Fibroblast of skin of back (primary cell): ENCODE measurements at places on chromosomes 1 and 21.
A peak's percentile ranks its signal among the peaks of the same experiment; 100 is the strongest.

DNA sequence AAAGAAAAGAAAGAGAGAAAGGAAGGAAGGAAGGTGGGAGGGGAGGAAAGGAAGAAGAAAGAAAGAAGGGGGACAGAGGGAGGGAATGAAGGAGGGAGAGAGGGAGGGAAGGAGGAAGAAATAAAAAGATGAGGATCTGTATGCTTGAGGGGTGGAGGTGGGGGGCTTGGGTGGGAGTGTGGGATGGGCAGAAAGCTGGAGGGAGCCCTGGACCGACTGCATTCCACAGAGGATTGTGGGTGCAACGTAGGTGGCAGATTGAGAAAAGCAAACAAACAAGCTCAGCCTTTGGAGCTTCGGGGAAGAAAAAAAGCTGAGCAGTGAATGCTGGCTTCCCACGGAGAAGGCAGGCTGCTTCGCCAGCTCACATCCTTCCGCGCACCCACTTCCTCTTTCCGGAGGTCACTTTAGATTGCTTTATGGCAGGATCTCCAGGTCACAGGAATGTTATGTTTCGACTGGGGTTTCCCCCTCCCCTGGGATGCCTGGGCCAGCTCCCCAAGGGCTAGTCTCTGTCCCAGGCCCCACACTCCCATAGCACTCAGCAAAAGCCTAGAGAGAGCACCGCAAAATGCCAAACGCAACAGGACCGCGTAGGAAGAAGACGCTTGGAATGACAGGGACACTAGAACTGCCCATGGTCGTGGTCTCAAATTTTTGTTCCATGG, 20.7 kb upstream of the LGALS8 start:
- DNase-seq = peak; percentile 72

GRCh38 chr1:94540440-94541245, 916 bp downstream of the F3 start:
- no peak for DNase-seq

DNA sequence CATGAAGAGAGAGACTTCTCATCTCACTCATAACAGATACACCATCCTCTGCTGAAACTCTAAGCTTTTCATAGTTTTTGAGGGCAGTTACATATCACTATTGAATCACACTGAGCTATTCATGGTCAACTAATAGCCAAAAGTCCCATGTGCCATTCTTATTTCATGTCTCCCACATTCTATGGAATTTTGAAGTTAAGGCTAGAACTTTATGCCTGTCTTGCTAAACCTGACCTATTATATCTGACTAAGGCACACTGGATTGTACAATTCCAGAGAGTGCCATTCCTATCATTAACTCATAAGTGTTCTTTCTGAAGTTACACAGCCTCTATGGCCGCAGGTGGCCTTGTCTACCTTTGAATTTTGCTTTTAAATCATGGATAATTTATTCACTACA, 254.3 kb downstream of the PTPRC start:
- peak; percentile 48 for DNase-seq

GRCh38 chr1:42745851-42746250, 5.8 kb upstream of the CLDN19 start:
- no peak for DNase-seq

DNA sequence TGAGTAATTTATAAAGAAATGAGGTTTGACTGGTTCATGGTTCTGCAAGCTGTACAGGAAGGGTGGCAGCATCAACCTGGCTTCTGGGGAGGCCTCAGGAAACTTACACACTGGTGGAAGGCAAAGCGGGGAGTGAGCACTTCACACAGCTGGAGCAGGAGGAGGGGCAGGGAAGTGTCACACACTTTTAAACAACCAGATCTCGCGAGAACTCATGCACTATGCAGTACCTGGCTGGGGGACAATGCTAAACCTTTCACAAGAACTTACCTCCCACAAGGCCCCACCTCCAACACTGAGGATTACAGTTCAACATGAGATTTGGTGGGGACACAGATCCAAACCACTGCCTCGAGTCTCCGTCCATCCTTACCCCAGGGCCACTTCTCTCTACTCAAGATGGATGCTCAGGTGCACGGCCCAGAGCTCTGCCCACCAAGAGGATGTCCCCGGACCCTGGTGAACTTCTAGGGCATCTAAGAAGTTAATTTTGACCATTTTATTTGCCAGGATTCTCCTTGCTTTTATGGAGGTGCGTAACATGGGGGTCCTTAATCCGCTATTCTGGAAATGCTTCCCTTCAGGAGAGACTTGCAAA, 22.7 kb upstream of the ACTRT2 start:
- DNase-seq = no peak

- DNase-seq = no peak
Measured at GRCh38 chr1:229019663-229020271, 251.1 kb upstream of the RAB4A start.

DNA sequence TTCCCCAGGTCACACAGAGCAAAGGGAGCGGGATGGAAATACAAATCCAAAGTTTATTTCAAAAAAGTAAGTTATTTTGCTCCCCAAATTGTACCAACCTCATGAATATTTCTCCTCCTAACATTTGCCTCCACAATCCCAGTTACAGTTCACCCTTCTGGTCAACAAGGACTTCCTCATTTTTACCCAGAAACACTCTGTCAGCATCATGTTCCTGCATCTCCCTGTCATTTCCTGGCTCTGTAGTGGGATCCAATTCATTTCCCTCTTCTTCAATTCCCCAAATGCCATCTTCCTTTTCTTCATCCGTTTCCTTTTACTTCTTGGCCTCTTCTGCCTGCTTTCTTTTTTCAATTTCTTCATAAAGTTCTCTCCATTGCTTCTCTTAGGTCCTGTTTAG, 32.0 kb upstream of the EPS15 start:
- DNase-seq = no peak
